ENCODE measurements at places on chromosomes 5 and 9. TPM values are rescaled to one million over a fixed set of nuclear protein-coding genes. Genes with fewer than 3 reads are reported as not detected.

FOXD4L3 gene
- total RNA-seq, result under 0.01 TPM

UBAP1 gene
- 30.9 TPM for total RNA-seq

LPAR1 gene
- 74.5 TPM for total RNA-seq

LMX1B gene
- total RNA-seq, result not detected

UGT3A2 gene
- not detected for total RNA-seq

FBN2 gene
- 96.6 TPM for total RNA-seq

PCDHB9 gene
- total RNA-seq, result under 0.01 TPM

TICAM2 gene
- 6.2 TPM for total RNA-seq

SOHLH1 gene
- not detected for total RNA-seq

GZMA gene
- total RNA-seq, result not detected

CER1 gene
- total RNA-seq, result not detected

F12 gene
- total RNA-seq, result 0.39 TPM

PRDM9 gene
- total RNA-seq, result not detected

PCDHB14 gene
- 0.20 TPM for total RNA-seq

KIF12 gene
- not detected for total RNA-seq

SPAG8 gene
- 2.2 TPM for total RNA-seq

RORB gene
- total RNA-seq, result 1.2 TPM

C9orf153 gene
- total RNA-seq, result 0.20 TPM

INSL4 gene
- total RNA-seq, result not detected

GRK6 gene
- total RNA-seq, result 33.2 TPM

PCDHAC2 gene
- under 0.01 TPM for total RNA-seq

CSF1R gene
- total RNA-seq, result not detected

PCYOX1L gene
- 8.2 TPM for total RNA-seq

ARID3C gene
- total RNA-seq, result under 0.01 TPM

PCDHGA12 gene
- total RNA-seq, result 19.2 TPM

SLC25A2 gene
- total RNA-seq, result 0.39 TPM

PRSS3 gene
- total RNA-seq, result 5.1 TPM

ANKRD34B gene
- not detected for total RNA-seq

PCDHGC3 gene
- total RNA-seq, result 61.0 TPM

NAIF1 gene
- total RNA-seq, result 7.3 TPM

NIM1K gene
- 4.0 TPM for total RNA-seq

KCNV2 gene
- total RNA-seq, result not detected
